NCI-H1417 (cell line): ENCODE measurements at places on chromosomes 11 and 22.
A peak's percentile ranks its signal among the peaks of the same experiment; 100 is the strongest.

DNA sequence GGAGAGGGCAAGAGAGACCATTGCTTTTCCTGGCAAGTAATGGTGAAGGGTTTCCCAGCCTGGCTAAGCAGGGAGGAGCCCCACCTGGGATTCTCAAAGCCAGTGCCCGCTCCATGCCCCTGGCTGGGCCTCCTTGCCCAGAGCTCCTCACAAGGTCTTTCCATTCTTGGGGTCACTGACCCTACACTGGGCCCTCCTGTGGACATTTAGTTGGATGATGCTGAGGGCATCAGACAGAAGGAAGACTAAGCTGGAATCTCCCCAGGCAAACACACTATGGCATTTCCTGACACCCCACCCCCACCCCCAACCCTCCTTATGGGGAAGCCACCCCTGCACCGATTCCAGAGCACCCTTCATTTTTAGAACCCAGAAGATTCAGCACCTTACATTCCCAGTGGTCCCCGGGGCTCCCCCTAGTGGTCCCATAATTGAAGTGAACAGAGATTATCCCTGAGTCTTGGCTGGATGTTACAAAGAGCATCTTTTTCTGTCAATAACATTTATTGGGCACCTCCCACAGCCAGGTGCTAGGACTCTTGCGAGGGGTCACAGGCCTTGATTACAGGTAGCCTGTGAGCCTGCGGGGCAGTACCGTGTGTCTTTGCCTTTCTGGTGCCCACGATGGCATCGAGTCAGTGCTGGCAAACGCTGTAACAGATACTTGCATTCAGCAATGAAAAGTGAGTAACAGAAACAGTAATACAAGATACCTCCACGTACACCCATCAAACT, 548.5 kb downstream of the BUD13 start:
- peak; percentile 55 for DNase-seq

DNA sequence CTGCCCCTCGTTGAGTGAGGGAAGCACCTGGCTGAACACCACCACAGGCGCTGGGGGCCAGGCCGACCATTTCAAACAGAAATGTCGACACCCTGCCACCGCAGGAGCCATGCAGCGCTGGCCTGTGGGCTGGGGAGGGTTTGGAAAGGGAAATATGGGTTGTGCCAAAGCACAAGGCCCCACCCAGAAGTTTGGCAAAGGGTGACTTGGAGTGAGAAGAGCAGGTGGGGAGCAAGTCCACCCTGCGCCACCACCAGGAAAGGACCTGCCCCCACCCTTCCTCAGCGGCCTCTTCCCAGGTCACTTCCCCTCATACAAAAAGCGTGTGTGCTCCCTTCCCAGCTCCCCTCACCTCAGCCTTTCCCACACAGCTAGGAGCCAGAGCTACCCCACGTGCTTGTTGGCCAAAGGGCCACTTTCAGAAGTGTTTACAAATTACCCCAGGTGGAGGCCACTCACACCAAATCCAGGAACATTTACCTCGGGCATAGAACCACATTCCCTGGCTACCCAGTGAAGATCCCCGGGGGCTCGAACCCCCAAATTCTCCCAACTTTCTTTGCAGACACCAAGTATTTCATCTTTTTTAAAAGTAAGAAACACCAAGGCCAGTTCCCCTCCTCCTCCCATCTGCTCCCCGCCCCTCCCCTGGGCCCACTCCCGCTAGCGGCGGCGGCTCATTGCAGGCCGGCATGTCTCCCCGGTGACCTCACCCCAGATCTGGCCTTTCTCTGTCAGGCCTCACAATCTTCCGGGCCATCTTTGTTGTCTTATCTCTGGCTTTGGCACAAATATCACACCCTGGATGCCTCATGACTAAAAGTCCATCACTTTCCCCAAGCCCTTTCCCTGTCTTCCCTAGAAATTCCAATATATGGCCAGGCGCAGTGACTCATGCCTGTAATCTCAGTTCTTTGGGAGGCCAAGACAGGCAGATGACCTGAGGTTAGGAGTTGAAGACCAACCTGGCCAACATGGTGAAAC, 20.5 kb upstream of the SCGB1A1 start:
- DNase-seq = no peak

- DNase-seq = no peak
Measured at GRCh38 chr11:69275178-69275577, 18.8 kb upstream of the MYEOV start.

- DNase-seq = peak; percentile 51
Measured at GRCh38 chr11:78748918-78749690, 174.4 kb upstream of the NARS2 start.

DNA sequence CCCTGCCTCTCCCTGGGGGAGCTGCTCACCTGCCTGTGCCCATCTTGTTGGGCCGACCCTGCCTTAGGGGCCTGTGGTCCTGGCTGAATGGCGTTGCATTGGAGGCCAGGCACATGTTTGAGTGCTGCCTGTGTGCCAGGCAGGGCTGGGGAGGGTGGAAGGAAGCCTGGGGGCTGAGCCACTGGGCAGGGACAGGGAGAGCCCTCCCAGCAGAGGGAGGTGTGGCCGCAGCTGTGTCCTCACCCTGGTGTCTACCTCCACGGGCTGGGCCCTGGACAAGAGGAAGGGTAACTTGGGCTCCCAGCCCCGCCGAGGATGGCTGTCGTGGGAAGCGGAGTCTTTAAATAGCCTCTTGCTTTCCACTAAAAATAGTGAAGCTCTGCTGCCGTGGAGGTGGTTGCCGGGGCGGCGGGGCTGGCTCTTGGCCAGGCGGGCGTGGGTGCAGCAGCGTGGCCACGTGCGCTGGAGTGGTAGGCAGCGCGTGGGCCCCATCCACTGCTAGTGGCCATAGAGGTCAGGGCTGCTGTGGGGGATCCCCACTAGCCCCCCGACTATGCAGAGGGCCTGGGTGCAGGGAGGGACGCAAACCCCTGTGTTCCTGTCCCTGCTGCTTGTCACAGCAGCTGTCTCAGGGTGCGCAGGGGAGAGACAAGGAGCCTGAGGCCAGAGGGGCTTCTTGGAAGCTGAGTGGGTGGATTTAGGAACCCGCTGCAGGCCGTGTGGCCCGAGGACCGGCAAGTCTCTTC, 6.2 kb downstream of the ZDHHC8 start:
- no peak for DNase-seq

GRCh38 chr11:65498727-65498976, 193 bp upstream of the MALAT1 start:
- no peak for DNase-seq

GRCh38 chr11:59802639-59803176, 7.9 kb downstream of the MRPL16 start:
- peak; percentile 37 for DNase-seq

GRCh38 chr22:32411402-32411801, 645 bp downstream of the RTCB start:
- DNase-seq = no peak

GRCh38 chr11:12993626-12994025, 15.5 kb upstream of the RASSF10 start:
- no peak for DNase-seq

DNA sequence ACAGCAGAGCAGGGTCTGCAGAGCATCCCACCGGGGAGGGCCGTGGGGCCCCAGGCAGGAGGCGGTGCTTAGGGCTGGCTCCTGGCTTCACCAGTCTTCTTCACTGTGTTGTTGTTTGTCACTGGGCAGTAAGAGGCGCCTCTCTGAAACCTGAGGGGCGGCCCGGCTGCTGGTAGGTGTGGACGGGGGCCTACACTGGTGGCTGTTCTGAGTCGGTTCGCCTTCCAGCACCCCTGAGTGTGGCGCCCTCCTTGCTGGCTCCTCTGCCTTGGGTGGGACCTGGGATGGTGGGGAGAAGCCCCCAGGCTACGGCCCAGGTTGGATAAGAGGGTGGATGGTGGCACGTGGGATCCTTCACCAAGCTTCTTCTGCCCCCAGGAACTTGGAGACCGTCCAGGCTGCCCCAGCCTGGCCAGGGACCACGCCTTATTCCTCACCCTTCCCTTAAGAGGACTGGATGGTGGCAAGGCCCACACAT, 10.4 kb upstream of the GRAMD4 start:
- DNase-seq = no peak

GRCh38 chr11:98834776-98835175, 186.0 kb upstream of the CNTN5 start:
- DNase-seq = no peak
